NCI-H774 (cell line): ENCODE measurements at places on chromosomes 11 and 22.

DNA sequence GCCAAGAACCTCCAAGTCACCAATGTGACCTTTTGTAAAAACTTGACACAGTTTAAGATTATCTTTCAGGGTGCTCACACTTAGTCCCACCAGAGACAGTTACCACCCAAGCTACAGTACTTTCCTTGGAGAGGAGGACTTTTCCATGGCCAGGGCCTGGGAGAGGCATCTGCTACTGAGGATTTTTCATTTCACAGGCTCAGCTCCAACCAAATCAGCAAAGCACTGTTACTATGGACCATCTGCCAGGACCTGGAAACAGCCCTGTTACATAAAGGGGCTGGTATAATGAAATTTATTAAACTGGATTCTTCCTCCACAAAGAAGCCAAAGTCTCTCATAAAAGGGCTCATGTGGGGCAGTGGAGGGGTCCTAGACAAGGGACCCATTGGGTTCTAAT is 38.6 kb downstream of the SERGEF start:
- DNase-seq = no peak

GRCh38 chr11:123233280-123233974 is 38.4 kb upstream of the CLMP start:
- no peak for DNase-seq

DNA sequence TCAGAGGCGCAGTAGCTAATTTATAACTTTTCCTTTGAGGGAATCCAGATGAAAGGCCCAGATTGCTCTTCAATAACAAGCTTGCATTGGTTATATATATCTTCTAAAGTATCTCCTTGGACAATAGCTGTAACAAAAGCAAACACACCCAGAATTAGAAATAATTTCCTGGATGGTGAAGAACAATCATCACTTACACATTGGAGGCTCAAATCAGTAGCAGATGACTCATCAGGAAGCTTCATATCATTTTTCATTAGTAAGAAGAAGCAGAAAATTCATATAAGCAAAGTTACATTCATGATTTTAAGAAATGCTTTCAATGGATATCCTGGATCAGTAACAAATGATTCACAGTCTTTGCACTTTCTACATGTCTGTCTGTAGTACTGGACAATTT is 173.6 kb upstream of the CCDC90B start:
- no peak for DNase-seq

DNA sequence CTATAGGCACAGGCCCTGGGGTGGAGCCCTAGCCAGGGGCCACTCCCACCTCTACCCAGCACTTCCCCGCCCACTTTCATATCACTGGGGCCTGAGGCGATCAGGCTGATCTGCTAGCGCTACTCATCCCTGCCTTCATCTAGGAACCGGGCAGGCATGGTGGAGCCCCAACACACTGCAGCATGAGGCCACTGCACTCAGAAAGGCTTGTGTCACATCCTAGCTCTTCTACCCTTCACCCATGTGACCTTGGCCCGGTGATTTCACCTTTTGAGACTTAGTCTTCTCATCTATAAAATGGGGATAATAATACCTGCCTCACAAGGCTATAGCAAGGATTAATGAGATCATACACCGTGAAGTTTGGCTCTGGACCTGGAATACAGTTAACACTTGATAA is 18.1 kb upstream of the GDPD5 start:
- no peak for DNase-seq

- DNase-seq = no peak
These were observed 31.6 kb downstream of the SLC36A4 start for GRCh38 chr11:93166194-93166593.

DNA sequence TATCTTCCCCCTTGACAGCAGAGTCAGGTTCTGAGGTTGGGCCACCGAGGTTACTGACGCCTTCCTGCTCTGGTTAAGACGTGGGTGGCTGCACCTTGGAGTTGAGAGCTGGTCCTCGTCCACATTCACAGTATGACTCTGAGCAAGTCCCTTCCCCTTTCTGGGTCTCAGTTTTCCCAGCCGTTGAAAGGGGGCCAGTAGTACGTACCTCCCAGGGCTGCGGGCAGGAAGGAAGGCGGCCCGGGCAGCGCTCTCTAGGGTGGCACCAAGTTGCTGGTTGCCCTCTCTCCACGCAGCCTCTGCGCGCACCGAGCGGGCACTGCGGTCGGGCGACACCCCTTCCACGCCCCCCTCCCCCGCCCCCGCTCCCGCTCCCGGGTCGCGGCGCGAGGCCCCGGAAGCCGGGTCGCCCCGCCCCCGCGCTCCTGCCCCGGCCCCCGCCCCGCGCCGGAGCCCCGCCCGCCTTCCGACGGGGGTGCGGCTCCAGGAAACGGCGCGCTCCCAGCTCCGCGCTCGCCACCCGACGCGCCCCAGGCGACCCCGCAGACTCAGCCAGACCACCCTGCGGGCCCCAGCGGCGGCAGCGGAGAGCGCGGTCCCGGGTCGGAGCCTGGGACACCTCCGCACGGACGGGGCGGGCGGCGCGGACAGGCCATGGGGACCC is at the start of gene EHBP1L1:
Gene EHBP1L1 (plus strand): TSS at position 486 of the 664 bp plus-strand sequence. CDS start 250 bp downstream, outside the sequence.
- DNase-seq = peak; percentile 75

DNA sequence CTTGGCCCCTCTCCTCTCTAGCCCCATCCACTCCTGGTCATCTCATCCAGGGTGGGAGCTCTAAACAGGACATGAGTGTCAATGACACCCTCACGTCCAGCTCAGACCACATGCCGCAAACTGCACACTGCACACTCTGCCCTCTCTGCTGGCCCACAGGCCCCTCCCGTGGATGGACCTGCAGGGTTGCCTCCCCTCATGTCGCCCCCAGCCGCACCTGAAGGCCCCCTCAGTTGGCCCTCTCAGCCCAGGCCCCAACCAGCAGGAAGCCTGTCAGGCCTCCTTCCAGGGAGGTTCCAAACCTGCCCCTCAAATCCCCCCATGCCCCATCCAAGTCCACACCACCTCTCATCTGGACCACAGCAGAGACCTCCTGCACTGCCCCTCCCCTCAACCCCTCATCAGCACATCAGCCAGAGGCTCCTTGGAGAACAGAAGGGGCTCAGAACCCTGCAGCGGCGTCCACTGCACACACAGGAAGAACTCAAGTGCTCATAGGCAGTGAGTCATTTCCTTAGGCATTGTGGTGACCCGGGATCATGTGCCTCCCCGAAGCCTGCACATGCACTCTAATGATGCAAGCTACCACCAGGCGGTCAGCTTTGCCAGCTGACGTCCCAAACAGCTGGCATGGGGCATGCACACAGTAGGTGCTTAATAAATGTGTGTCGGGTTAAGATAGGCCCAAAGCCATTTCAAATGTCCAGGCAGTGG is 12.9 kb upstream of the CDKN1C start:
- DNase-seq = no peak

DNA sequence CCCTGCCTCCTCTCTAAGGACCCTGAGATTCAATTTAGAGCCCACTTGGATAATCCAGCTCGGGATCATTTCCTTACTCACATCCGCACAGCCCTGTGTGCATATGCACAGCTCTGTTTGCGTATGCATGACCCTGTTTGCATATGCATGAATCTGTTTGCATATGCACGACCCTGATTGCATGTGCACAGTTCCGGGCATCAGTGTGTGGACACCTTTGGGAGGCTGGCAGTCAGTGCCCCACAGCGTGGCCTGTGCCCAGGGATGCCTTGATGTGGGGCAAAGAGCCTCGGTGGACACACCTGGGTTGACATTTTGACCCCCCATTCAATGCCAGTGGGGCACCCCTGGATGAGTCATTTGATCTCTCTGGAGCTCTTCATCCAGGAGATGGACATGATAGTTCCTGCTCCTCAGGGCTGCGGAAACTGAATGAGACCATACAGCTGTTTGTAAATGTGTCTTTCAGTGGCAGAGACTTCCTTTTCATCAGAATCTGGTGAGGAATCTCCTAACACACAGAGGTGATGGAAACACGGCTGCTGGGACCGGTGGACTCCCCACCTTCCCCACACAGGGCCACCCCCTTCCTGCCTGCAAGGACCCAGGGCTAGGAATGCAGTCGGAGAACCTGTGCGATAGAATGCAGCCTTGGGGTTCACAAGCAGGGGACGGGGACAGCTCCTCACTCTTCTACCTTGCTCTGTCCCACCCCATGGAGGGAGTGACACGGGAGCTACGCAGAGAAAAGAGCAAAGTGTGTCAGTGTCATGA is 41.2 kb downstream of the MYEOV start:
- DNase-seq = no peak

DNA sequence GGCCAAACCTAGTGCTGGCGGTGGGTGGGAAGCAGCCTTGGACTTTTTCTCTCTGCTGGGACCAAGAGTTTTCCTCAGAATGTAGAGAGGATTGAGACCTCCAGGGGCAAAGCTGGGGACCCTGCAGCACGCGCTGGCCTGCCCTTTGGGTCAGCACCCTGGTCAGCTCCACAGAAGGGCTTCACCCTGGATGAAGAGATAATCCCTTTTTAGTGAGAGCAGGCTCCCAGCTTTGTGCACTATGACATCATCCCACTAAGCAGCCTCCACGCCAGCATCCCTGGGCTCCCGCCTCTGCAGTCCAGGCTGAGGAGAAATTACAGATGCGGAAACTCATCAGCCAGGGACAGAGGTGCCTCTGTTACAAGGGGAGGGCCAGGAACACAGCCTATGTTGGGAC is 23.5 kb downstream of the DRICH1 start:
- no peak for DNase-seq

- no peak for DNase-seq
These were observed 29.9 kb downstream of the GUCY1A2 start for GRCh38 chr11:106988151-106989077.

GRCh38 chr22:33050614-33051182 is 7.5 kb downstream of the SYN3 start:
- no peak for DNase-seq

DNA sequence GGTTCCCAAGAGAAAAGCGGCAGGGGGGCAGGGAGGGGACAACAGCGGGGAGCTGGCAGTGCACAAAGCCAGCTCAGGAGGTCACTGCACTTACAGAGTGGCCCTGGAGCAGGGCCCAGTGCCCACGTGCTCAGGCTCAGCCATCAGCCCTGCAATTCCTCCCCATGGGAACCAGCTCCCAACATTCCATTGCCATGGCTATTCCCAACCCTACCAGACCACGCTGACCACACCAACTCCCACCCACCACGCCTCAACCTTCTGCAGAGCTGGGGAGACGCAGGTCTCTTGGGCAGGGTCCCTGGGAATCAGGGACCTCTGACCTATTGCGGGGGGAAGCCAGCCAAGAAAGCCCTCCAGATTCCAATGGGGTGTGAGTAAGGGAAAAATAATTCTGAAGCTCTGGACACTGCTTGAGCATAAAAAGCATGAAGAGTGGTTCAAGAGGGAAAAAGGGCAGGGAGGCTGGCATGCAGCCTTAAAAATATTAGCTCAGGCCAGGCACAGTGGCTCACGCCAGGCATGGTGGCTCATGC is 38.3 kb upstream of the TFIP11 start:
- no peak for DNase-seq

DNA sequence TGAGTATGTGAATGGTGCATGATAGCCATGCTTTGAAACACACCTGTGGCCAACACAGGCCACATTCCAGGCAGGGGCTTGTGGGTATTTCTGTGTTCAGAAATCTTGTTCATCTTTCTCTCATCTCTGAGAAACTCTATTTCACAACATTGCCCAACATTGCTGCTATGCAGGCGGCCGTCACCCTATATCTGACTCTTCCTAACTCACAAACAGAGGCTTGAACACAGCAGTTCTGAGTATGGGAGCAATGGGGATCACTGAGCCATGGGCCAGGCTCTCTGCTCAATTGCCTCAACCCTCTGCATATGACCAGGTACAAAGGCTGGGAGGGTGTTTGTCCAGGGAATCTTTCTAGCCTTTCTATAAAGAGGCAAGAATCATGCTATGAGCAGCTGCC is 259.9 kb downstream of the BUD13 start:
- no peak for DNase-seq

DNA sequence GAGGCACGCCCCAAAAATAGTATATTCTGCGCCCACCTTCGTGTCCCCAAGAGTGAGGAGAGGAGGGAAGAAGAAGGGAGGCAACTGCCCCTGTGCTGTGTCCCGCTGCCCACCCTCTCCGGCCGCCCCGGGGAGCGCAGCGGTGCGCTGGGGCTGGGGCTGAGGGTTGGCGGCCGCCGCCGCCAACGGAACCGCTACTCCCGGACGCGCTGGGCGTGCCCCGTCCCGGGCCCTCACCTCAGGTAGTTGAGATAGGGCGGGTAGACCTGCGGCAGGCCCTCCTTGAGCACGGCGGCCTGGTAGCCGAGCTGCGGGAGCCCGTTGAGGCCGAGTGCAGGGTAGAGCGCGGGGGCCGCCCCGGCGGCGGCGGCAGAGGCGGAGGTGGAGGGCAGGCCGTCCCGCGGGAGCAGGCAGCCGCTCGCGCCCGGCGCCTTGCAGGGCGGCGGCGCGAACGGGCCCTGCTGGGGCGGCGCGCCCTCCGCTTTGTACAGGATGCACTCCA is 2.4 kb downstream of the PGR start:
- no peak for DNase-seq

- peak; percentile 88 for DNase-seq
These were observed at the start of gene CNTN5 for GRCh38 chr11:99020352-99021225. TSS of gene CNTN5 (plus strand) at chr11:99020949.

GRCh38 chr11:36098853-36099375 is 155.1 kb downstream of the LDLRAD3 start:
- no peak for DNase-seq

DNA sequence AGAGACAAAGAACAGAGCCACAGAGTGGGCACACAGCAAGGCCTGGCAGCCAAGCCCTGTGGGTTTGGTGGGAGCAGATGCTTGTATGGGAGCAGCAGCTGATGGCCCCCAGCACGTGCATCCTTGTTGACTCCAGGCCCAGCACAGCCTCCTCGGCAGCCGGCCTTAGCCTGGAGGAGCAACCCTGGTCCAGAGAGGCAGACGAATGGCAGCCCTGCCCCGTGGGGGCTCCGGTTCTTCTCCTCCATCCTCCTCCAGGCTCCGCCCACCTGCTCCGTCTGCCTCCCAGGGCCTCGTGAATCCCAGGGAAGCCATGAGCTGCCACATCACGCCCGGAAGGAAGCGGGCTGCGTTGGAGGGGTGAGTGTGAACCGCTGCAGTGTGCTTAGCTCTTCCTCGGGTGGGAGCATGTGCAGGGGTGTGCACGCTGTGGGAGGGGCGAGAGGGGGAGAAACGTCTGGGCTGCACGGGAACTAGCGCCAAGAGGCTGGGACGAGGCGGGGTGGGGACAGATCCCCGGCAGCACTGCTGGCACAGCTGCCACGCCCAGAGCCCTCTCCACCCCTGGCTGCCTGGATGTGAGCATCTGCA is 36.3 kb upstream of the JAM3 start:
- DNase-seq = no peak

DNA sequence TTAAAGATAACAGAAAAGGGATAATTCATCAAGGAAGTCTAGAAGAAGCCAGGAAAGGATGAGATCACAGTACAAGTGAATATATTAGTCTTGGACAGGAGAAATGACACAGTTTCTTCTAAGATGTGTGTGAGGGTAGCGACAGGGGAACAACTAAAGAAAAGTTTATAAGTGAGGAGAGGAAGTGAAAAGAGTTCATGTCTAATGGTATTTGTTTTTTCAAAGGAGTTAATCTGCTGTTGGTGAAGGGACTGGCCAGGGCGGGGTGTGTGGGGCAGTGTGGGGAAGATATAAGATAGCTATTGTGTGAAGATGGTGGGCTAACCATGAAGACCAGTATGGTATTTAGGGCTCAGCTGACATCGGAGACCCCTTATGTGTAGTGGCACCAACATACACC is 7.6 kb upstream of the PPFIBP2 start:
- DNase-seq = no peak

- no peak for DNase-seq
These were observed 879.4 kb upstream of the TENM4 start for GRCh38 chr11:80320226-80320625.
